Fibroblast of skin of scalp (primary cell): ENCODE measurements at places on chromosomes 4 and X.

DNA sequence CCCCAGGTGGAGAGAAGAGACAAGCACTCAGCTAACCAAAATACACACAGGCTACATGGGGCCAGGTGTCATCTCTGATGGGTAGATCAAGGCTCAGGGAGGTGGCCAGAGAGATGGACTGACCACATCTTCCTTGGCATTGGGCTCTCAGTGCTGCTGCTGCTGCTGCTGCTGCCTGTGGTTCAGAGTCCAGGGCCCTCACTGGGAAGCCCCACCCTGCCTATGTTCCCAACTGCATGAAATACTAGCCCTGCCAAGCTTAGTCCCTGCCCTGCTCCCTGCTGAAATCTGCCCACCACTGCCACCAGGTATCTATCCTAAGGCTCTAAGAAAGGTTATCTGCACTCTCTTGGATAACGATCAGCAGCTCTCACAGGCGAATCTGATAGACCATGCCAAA lies 118.7 kb downstream of the EFHC2 start:
- no peak for DNase-seq

- no peak for DNase-seq
These were observed 163.3 kb upstream of the RASGEF1B start for GRCh38 chr4:81634766-81635549.

- no peak for DNase-seq
These were observed 68.2 kb upstream of the TMEM33 start for GRCh38 chr4:41866799-41867677.

- peak; percentile 53 for DNase-seq
These were observed 18.2 kb downstream of the PRDM8 start for GRCh38 chr4:80215449-80216052.

DNA sequence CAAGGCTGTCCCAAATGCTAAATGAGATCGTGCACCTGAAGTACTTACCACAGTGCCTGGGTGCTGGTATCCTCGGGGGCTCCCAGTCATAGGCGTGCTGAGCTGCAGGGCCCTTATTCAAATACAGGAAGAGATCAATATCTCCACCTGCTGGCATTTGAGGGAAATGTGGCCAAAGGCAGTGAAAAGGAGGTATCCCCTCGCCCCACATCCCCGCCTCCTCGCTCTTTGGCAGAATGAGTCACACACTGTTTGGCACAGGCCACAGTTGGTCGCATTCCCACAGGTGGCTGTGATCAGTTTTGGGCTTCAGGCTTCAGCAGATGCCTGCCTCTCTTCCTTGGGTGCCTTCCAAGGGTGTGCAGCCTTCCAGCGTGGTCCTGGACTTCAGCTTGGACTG lies 28.4 kb downstream of the ZNF185 start:
- DNase-seq, result peak; percentile 72

GRCh38 chr4:63901304-63901703 lies 507.9 kb downstream of the TECRL start:
- no peak for DNase-seq

- DNase-seq, result peak; percentile 17
These were observed 7.0 kb downstream of the TNIP3 start for GRCh38 chr4:121156822-121157769.

GRCh38 chr4:182338063-182338462 lies 94.9 kb downstream of the TENM3 start:
- peak; percentile 65 for DNase-seq

DNA sequence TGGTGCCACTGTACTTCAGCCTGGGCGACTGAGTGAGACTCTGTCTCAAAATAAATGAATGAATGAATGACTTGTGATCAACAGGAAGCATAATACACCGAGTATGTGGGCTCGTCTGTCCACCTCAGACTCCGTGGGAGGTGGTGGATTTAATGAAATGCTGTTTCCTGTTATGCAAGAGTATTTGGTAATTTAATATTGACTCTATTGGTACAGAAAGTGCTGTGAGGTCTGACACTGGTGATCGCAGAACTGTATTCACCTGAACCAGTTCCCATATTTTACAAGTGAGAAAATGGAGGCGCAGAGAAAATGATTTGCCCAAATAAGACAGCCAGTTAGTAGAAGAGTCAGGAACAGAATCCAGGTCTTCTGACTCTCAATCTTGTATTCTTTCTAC lies 423.3 kb downstream of the RAPGEF2 start:
- no peak for DNase-seq

- peak; percentile 76 for DNase-seq
These were observed 233.0 kb upstream of the CLNK start for GRCh38 chr4:10917566-10917965.

DNA sequence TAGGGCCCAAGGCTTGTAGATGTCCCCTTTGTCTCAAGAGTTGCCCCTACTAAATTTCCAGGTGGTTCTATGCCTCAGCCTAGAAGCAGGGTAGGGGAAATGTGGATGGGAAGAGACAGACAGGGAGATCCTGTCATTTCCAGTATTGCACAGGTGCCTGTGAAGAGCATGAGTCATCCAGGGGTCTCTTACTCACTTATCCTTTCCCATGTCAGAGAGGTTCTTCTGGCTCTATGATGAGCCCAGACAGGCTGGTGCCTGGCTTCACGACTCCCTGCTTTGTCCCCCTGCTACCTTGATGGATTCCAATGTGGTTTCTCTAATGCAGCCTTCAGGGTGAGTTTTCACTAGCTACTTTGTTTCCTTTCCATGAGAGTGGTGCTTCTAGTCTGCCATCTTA lies 35.2 kb upstream of the DDX60 start:
- no peak for DNase-seq

DNA sequence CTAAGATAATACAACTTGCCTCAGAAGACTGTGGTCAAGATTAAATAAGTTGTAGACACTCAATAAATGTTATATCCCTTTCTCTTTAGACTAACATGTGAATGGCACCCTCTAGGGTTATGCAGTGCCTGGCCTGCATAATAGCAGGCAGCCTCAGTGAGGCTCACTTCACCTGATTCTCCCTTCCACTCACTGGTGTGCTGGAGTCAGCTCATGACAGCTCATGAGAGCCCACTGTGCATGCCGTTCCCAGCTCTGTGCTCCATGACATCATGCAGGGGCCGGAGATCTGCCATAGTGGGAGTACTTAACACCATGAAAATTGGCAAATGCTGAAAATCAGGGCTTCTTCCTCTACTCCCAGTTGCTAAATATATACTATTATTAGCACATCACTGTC lies 64.5 kb downstream of the TEC start:
- DNase-seq, result no peak

- DNase-seq, result no peak
These were observed 3.5 kb upstream of the SAP30 start for GRCh38 chr4:173367285-173367684.

DNA sequence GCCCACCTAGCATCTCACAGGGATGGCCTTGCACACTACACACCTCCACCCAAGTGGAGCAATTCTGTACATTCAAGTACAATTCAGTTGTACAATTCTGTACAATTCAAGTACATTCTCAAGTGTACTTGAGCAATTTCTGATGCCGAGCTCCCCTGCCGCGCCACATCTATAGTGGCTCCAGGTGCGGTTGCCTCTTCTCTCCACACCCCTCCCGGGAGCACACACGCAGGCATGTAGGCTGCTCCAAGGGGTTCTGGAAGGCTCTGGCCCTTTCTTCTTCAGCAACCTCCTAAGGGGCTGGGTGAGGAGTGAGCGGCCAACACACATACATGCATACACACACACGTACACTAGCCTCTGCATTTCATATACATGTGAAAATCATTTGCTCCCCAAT lies 18.9 kb upstream of the DUSP9 start:
- DNase-seq, result no peak

- DNase-seq, result peak; percentile 5
These were observed 494 bp downstream of the SPOCK3 start for GRCh38 chr4:167233685-167234315.

DNA sequence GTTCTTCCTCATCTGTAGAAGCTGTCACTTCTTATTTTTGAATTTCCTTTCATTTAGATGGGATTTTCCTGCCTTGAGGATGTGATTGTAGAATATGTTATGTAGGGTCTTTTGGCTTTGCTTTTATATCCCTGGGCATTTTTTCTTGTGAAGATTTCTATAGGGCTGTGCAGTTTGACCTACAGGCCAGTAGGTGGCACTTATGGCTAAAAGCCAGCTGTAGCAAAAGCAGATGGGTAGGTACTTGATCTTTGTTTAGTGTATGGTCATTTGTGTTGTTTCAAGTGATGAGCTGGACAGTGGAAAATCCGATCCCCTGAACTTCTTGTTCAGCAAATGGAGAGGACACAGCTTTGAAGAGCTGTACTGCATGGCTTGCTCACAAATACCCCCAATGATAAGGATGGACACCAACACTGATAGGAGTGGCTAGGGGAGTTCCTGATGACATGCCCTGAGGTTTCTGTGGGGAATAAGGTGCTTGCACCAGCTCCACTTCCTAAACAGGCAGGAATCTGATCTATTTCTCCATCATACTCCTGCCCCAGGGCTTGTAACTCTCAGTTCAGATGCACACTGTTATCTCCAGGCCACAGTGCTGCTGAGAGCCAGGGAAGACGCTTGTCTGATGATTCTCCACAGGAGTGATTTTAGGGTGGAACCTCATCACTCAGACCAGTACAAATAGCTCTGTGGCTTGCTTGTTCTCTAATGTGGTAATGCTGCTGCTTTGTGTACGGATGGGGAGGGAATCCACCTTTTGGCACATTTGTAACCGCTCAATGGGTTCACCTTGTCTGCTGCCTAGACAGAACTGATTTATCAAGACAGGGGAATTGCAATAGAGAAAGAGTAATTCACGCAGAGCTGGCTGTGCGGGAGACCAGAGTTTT lies 417.1 kb upstream of the MAGEB16 start:
- peak; percentile 16 for DNase-seq

GRCh38 chr4:8473198-8473919 lies 32.8 kb downstream of the TRMT44 start:
- DNase-seq, result peak; percentile 8

DNA sequence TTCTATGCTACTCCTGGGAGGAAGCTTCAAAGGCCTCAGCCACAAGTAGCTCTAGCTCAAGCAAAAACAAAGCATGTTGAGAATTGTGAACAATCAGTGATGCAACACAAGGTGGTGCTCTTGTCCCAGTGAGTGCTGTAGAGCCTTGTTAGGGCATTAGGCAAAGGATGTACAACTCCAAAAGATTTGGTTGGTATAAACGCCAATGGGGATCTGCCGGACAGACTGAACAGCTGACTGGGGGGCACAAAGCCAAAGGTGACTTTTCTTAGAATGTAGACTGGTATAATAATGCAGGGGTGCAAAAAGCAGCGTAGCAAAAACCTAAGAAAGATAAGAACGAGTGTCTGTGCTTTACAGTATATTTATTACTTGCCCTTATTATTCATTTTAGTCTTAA lies 62.6 kb upstream of the ALB start:
- DNase-seq, result peak; percentile 55

DNA sequence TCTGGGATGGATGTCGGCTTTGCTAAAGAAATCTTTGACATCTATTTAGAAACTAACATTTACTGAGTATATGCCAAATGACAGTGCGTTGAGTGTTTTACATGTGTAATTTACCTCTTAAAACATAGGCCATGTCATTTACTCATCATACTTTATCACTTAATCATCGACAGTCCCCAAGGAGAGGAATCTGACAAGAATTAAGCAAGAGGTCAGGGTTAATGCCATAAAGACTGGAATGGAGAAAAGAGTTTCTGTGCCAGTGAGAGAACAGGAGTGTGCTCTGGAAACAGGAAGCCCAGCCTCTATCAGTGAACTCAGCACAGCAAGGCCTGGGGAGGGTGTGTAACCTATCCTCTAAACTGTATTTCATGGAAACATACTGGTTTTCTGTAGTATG lies 28.0 kb upstream of the AMOT start:
- peak; percentile 4 for DNase-seq

- DNase-seq, result no peak
These were observed 842.1 kb downstream of the FSTL5 start for GRCh38 chr4:161321706-161322105.

GRCh38 chr4:94743838-94744237 lies 13.9 kb upstream of the BMPR1B start:
- DNase-seq, result no peak

- no peak for DNase-seq
These were observed 158.8 kb downstream of the PPARGC1A start for GRCh38 chr4:23730998-23731397.

GRCh38 chrX:119238557-119238956 lies 2.5 kb downstream of the PGRMC1 start:
- DNase-seq, result peak; percentile 55

GRCh38 chr4:88422403-88422802 lies 34.5 kb upstream of the HERC5 start:
- DNase-seq, result no peak

DNA sequence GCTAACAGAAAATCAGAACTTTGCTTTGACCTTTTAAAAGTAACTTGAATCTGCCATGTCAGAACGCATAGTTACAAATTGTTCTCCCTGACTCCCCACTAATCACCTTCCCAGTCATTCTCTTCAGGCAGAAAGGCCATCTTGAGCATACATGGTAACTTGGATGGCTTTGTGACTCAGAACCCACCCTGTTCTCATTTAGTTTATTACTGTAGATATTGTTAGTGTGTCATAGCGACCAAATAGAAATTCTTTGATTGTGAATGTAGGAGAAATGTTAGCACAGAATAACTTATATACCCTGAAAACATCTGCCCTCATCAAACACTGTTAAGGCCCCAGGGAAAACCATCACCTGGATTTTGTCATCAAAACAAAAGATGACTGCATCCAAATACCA lies 382.0 kb downstream of the MAGEB5 start:
- no peak for DNase-seq

- DNase-seq, result no peak
These were observed 19.6 kb upstream of the KDM5C start for GRCh38 chrX:53244610-53245009.

DNA sequence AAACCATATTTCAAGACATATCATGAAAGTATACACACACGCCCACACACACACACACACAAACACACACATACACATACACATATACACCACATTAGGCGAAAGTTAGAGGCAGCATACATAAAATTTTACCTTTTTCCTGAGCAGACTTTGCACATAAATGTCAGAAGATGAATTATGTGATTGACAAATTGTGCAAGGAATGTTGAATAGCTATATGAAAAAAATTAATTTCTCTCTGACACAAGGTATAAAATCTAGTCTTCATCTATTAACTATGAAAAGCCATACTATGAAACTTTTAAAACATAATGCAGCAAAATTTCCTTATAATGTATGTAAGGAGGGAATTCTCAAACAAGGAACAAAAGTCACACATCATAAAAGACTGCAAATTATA lies 24.4 kb downstream of the FSTL5 start:
- no peak for DNase-seq

- no peak for DNase-seq
These were observed 182.9 kb downstream of the CFAP47 start for GRCh38 chrX:36102425-36102824.

- peak; percentile 83 for DNase-seq
These were observed 6.2 kb upstream of the MAN2B2 start for GRCh38 chr4:6568689-6569332.

GRCh38 chr4:18689308-18690115 lies 668.0 kb upstream of the LCORL start:
- peak; percentile 55 for DNase-seq

- DNase-seq, result no peak
These were observed 104.7 kb downstream of the NCAPG start for GRCh38 chr4:17915439-17915838.

DNA sequence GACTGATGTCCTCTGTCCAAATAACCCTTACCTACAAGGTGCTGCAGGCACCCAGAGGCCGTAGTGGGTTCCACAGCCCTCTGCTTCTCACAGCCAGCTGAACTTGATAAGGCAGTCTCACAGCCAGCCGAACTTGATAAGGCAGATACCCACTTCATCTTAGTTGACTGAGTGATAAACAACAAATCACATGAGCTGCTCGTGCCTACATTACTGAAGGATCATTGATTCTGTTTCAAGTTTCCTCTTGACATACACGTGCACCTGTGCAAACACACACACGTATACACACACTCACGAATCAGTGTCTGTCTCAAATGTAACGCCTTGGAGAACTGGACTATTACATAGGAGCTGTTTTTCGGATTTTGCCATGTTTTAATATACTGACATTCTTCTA lies 276.3 kb downstream of the DCTD start:
- DNase-seq, result no peak
